ENCODE measurements at places on chromosomes 2 and 18.

DNA sequence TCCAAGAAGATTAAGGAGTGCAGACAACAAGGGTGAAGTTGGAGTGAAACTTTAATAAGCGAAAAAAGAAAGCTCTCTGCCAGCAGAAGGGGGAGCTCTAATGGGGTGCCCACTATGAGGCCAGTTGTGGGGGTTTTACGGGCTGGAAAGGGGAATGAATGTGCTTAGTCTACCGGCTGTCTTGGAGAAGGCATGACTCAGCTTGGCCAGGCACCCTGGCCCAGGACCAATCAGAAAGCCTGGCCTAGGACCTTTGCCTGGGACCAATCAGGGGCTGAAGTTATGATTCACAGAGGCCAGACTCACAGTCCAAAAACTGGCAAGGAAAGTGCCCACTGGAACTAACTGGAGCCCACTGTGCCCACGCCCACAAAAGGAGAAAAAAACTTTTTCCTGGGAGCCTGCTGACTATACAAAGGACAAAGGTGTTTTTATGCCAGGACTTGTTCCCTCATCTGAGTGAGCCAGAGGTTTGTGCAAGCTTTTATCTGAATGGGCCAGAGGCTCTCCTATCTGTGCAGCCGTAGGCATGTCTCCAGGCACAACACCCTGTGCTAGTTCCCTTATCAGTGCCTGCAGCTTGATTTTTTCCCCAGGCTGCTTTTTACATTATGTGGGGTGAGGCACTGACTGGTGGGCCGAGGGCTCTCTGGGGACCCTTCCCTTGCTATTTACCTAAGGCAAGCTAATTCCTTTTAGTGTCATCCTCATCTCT, 18.6 kb downstream of the CMPK2 start:
- no peak for DNase-seq

DNA sequence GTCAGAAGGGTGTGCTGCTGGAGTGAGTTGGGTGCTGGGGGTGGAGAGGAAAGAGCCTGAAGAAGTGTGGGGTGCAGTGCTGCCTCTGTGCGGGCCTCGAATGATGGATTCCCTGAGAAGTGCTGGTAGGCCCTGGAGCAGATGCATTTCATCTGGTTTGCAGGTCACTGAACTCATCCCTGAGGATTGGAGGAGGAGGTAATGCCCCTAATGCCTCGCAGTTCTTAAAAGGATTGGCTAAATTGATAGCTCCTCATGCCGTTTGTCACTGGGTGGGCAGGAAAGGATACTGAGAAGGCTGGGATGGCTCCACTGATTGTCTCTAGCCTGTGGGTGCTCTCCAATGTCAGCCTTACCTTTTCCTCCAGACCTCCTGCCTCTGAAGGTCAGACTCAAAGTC, 74.1 kb downstream of the CTIF start:
- no peak for DNase-seq

- DNase-seq = no peak
Measured at GRCh38 chr2:69154106-69154505, 141.1 kb downstream of the ANTXR1 start.

- no peak for DNase-seq
Measured at GRCh38 chr2:54370405-54371104, 85.6 kb upstream of the SPTBN1 start.

DNA sequence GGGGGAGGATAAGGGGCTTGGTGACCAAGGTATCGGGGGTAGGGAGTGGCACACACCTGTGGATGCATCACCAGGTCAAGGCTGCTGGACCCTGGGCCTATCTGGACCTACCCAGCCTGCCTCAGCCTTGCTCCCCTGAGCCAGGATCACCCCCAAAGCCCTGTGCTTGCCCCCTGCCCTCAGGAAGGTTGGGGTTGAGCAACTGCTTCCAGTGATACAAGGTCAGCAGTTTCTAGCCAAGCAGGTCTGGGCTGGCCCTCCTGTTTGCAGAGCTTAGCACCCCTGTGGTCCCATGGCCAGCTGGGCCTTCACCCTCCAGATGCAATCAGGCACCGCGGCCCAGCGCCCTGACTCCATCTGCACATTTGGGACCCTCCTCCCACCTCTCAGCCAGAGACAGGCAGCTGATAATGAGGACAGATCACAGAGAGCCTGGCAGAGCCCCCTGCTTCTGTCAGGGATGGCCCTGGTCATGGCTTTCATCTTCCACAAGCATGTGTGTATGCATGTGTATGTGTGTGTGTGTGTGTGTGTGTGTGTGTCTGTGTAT, 154.6 kb downstream of the TFCP2L1 start:
- no peak for DNase-seq

DNA sequence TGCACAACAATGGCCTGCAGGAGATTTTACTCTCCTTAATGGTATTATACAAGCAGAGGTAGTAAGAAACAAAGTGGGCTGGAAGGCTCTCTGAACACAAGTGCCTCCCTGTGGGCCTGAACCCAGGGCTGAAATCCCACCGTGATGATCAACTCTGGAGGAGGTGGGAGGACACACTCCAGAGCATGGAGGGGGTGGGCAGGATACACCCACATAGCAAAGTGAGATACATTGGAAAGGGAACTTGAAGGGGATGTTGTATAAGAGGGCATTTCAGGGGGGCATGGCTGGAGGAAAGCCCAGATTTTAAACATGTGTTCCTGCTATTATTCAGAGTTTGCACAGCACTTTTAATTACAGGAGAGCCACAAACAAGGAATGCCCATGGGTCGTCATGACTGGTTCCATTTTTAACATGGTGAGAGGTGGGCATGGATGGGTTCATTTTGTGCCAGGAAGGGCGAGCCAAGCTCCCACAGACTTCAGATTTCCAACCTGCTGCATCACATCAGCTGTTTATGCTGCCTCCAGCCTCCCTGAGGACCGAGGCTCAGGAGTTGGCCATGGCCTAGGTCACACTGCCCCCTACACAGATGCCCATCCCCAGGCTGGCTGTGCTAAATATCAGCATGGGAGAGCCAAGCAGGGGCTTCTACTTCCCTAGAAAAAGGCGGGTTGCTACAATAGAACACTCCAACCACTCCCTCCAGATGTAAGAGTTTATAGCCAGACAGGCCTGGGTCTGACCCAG, 416.2 kb upstream of the ID2 start:
- DNase-seq = no peak

DNA sequence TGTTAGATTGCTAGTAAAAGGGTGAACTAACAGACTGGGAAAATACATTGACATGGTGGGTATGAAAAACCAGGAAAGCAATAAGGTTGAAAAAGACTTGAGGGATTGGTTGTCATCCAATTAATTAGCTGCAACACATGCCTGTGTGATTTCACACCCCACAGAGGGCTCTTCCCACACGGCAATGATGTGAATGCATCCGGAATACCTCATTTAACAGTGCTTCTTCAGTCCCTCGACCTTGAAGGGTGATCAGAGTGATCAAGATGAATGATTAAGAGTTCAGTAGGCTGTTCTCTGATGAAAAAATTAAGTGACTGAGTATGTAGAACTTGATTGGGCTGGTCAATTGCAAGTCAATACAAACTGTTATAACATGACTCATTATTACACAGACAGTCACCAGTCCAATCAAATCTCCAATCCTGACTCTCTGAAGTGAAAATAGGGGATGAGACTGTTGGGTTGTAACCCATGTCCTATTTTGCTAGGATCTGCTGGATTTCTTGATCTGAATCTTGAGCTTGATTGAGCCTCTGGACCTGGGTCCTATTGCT, 924.9 kb upstream of the FAM98A start:
- DNase-seq = no peak

DNA sequence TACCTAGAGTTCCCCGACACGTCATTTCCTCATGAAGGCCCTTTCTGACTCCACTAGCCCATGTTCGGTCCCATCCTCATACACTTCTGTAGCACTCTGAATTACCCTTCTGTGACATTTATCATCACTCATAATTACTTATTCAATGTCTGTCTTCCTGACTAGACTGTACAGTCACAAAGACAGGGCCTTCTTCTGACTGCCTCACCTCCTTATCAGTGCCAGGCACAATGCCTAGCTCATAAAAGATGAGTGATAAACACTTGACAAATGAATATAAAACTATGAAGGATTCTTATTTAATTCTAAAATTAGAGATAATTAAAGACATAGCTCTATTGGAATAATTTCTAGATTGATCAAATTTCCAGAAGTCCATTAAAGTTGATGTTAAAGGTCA, 1.4 kb upstream of the UBXN4 start:
- no peak for DNase-seq

GRCh38 chr2:42722320-42723190, 41.4 kb downstream of the OXER1 start:
- DNase-seq = no peak

- no peak for DNase-seq
Measured at GRCh38 chr2:72985891-72986683, 68.8 kb downstream of the EMX1 start.

DNA sequence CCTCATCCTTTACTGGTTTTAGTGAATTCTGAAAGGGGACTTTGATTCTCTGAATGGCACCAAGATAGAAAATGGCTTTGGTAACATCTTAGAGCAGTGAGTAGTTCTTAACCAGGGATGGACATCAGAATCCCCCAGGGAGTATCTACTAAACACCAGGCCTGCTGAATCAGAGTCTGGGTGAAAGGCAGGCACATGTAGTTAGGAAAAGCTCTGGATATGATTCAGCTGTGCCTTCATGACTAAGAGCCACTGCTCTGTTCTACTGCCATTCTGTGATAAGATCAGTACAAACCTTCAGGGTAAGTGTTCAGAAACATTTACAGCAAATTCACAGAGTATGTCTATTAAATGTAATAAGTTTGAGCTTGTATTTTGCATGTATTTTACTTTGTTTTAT, 46.2 kb upstream of the B3GNT2 start:
- DNase-seq = no peak

Measured in stimulated activated CD8-positive, alpha-beta memory T cell treated with anti-CD3 and anti-CD28 coated beads, Interleukin-2, amount 100 ng/mL, for 1 hour (primary cell).